ENCODE measurements at places on chromosomes 6 and 20. TPM values are rescaled to one million over a fixed set of nuclear protein-coding genes. Genes with fewer than 3 reads are reported as not detected.

GRCh38 chr6:104809116-104809515, 50.6 kb downstream of the HACE1 start:
- DNase-seq, result no peak

- DNase-seq, result no peak
These were observed 107.8 kb downstream of the RNGTT start for GRCh38 chr6:88855541-88856147.

DNA sequence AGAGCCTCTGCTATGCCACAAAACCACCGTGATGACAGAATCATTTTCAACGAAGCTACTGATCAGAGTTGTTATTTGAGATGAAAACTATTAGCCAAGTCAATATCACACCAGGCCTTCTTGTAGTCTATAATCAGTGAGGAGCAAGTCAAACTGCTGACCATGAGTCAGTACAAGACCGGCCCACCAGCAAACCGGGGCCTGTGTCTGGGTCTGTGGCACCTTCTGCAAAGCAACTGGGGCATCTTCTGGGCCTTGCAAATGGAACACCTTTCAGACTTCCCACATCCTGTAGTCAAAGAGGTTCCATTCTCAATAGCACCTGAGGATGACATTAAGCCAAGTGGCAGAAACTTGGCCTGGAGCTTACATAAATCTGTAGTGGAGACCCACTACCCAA, 38.5 kb downstream of the CPXM1 start:
- DNase-seq, result no peak

SPATS1 gene
- total RNA-seq, result not detected

All from activated naive CD4-positive, alpha-beta T cell treated with anti-CD3 and anti-CD28 coated beads, Interleukin-2, amount 50 U/mL, for 72 hours (primary cell).